ENCODE measurements at places on chromosomes 16 and 17.

DNA sequence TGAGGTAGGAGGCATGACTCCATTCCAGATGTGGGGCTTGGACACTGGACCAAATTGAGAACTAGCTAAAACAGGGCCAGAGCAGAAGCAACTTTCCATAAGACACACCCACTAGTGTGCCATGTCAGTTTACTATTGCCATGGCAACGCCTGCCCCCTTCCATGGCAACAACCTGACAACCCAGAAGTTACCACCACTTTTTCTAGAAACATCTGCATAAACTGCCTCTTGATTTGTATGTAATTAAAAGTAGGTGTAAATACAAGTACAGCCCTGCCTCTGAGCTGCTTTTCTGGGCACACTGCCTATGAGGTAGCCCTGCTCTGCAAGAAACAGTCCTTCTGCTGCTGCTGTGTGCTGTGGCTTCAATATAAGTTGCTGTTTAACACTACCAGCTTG is 19.5 kb upstream of the SCNN1B start:
- no peak for DNase-seq

GRCh38 chr17:31357091-31357490 is 34.4 kb upstream of the RAB11FIP4 start:
- DNase-seq, result no peak

DNA sequence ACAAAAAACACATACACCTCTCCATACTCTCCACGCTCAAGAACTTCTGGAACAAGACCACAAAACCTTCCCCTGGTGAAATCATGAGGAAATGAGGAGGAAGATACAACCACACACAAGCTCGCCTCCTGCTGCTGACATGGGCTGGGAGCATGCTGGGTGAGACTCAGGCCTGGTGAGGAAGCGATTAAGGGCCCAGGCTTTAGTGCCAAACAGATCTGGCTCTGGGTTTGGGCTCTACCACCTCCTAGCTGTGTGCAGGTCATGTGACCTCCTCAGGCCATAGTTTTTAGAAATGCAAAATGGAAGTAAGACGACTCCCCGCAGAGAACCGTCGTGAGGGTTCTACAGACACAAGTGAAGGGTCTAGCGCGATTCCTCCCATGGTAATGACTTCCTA is 41.3 kb downstream of the VAC14 start:
- DNase-seq, result no peak

DNA sequence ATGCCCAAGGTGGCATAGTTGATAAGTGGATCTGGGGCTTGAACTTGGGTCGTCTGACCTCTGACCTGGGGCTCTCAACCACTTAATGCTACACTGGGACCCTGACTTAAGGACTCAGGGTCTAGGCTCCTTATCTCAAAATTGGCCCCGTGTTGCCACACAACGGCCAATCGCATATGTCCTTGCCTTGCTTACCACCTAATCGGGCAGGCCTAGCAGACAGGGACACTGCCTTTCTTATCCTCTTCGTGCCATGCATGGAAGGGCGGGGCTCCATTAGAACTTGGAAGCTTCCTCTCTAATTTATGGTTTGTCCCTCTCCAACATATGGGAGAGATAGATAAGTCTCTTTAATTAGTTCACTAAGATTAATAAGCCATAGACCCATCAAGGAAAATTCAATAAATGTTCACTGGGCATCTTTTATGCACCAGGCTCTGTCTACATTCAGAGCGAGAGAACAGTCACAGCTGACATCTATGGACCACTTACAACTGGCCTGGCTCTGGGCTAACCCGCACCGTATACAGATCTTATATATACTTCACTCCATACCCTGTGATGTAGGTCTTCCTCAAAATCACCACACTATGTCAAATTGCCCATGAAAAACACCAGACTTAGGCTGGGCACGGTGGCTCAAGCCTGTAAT is 35.1 kb downstream of the CDH1 start:
- no peak for DNase-seq

- DNase-seq, result no peak
Measured at GRCh38 chr16:301950-302349, 19.0 kb downstream of the PDIA2 start.

GRCh38 chr16:55325080-55325447 is 1.1 kb downstream of the IRX6 start:
- no peak for DNase-seq

DNA sequence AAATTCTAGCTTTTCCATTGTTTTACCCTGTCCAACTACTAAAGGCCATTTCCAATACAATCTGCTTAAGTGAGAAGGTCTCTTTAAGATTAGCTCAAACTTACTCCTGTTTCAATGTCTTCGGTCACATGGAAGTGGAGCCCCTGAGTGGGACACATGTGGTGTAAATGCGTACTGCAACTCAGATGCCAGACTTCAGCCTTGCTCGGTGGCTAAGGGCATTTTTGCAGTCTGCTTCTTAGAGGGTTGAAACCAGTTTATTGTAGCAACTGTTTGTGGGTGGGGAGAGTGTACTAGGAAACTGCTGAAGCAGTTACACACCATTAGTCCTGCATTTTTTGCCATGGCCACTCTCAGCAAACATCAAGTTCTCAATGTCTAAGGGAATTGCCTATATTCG is 140.6 kb downstream of the PARN start:
- DNase-seq, result no peak

DNA sequence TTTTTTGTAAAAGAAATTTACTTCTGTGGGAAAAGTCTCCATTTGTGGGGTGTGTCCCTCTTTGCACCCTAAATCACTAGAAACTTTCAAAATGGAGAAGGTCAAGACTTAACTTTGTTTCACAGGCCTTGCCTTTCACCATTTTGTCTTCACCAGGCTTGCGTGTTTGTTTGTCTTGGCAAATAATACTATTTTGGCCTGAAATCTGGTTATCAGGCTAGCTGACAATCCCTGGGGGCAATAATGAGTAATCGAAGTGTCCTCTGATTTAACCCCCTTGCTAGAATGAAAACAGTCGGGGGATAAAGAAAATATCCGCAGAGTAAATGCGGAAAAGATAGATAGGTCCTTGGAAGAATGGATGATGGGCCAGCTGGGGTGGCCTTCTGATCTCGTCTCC is 34.5 kb downstream of the SLC39A11 start:
- DNase-seq, result no peak

DNA sequence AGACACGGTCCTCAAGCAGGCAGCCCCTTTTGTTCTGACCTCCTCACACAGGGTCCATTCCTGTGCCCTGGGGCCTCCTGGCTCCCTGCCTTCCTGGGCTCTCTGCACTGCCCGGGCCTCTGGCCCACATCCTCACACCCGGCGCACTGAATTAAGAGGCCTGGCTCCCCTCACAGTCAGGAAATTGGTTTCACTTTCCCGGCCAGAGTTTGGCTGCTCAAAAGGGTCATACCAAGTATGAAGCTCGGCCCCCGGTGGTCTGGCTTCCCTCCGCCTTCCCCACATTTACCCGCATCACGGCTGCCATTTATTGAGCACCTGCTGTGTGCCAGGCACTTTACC is 220.0 kb downstream of the NTN1 start:
- DNase-seq, result no peak
